Activated T-cell treated with anti-CD3 and anti-CD28 coated beads for 1 hour (primary cell): ENCODE measurements at places on chromosomes 5 and 9.

- no peak for DNase-seq
These were observed 221.0 kb upstream of the IER5L start for GRCh38 chr9:129398961-129399633.

- DNase-seq = no peak
These were observed 101.7 kb upstream of the TLX3 start for GRCh38 chr5:171207256-171207847.

DNA sequence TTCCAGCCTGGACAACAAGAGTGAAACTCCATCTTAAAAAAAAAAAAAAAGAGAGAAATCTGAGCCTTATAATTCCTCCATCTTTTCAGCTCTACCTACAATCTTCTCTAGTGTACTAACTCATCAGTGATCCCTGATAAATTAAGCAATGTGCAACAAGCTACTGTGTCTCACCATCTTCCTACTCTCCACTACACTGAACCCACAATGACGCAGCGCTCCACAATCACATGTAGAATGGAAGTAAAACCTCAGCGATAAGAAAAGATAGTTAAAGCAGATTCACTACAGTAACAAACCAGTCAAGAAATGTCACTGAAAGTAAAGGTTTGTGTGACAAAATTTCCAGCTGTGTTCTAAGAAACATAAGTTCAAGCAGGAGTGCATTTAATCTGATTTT is 13.5 kb downstream of the ABCA1 start:
- DNase-seq = no peak

GRCh38 chr5:135208555-135208902 is 174.5 kb upstream of the PITX1 start:
- DNase-seq = no peak

DNA sequence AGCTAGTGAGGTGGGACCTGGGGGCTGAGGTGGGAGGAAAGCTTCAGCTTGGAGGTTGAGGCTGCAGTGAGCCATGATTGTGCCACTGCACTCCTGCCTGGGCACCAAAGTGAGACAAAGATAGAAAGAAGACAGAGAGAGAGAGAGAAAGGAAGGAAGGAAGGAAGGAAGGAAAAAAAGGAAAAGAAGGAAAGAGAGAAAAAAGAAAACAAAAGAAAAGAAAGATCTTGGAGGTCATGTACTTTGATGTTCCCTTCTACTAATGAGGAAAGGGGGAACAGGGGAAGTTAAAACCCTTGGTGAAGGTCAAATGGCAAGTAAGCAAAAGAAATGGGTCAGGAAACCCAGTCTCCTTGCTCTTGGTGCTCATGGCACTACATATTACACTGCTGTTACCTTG is 2.4 kb upstream of the RAI14 start:
- no peak for DNase-seq
